ENCODE measurements at places on chromosomes 13 and 19. TPM values are rescaled to one million over a fixed set of nuclear protein-coding genes. Genes with fewer than 3 reads are reported as not detected.

GRCh38 chr19:13732337-13732736, 32.0 kb upstream of the MRI1 start:
- no peak overlapping the region for H3K27ac ChIP-seq
- DNase-seq: no peak
- H3K4me3 ChIP-seq: peak overlapping the region; percentile 72
- no peaks in the 10 kb centered on the region for H3K36me3 ChIP-seq
- H3K27me3 ChIP-seq: no peaks in the 10 kb centered on the region
- H3K4me1 ChIP-seq: peaks cover 18% of the 10 kb centered on the region

DNA sequence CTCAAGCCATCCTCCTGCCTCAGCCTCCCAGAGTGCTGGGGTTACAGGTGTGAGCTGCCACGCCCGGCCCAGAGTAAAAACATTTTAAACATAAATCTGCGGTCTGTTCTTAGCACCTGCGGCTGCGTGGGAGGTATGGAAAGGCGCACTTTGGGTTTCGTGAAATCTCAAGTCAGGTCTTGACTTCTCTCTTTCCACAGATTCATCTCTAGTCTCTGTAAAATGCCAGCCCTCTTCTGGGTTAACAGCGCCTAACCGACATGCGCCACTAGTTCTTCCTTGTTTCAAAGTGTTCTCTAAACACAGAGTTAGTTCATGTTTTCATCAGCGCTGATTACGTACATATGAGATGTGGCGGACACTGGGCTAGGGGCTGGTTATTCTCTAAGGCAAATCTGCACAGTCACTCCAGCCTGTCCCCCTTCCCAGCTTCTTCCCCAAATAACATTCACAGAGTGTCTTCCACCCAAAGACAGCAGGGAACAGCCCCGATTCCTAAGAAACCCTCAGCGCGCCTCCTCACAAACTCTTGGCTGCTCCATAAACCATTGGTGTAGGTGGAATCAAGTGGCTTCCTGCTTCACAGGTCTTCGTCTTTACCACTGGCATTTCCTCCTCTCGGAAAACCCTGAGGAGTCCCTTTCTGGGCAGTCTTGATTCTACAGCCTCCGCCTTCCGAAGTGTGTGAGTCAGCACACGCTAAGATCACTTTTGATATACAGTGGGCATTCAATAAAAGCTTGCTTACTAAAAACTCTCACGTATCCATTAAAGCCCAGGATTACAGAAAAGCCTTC, 1.4 kb downstream of the PARP4 start:
- peak overlapping the region; percentile 84 for H3K4me3 ChIP-seq
- H3K36me3 ChIP-seq: no peaks in the 10 kb centered on the region
- no peaks in the 10 kb centered on the region for H3K27me3 ChIP-seq
- peaks cover 10% of the 10 kb centered on the region for H3K4me1 ChIP-seq

GRCh38 chr13:49789968-49790367, 2.5 kb downstream of the KPNA3 start:
- DNase-seq: no peak
- H3K27ac ChIP-seq: no peak overlapping the region
- H3K27me3 ChIP-seq: no peaks in the 10 kb centered on the region
- no peak overlapping the region for H3K4me3 ChIP-seq

DNA sequence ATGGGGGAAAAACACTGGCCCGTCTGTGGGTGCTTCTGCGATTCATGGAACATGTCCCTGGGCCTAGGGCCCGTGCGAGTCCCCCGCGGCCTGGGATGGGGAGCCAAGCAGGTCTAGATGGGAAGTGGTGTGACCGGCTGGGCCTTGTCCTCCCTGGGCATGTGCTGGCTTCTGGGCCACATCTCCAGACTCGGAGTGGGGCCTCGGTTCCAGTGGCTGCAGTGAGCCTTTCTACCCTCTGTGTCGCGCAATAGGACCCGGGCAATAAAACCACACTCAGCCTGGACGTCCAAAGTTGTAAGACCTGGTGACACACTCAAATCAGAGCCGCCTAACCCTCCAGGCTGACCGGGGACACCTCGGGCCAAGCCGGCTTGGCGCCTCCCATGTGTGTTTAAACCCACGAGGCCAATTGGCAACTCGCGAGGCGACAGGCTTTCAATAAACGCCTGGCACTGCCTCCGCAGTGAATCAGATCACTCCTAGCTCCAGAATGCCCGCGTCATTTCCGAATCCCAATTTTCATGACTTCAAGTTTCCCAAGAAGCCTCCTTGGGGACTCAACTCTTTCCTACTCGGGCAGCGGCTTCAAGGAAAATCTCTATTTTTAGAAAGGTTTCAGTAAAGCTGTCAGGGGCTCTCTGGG, 57.3 kb downstream of the KLF2 start:
- H3K4me1 ChIP-seq: no peaks in the 10 kb centered on the region
- no peak for DNase-seq

GRCh38 chr13:50290186-50290585, 274.9 kb downstream of the KCNRG start:
- H3K27ac ChIP-seq: no peak overlapping the region
- H3K27me3 ChIP-seq: no peaks in the 10 kb centered on the region
- no peak for DNase-seq
- no peaks in the 10 kb centered on the region for H3K4me1 ChIP-seq

GRCh38 chr13:105827111-105827809, 708.2 kb downstream of the EFNB2 start:
- no peak for DNase-seq
- H3K4me3 ChIP-seq: no peak overlapping the region
- no peaks in the 10 kb centered on the region for H3K4me1 ChIP-seq

DNA sequence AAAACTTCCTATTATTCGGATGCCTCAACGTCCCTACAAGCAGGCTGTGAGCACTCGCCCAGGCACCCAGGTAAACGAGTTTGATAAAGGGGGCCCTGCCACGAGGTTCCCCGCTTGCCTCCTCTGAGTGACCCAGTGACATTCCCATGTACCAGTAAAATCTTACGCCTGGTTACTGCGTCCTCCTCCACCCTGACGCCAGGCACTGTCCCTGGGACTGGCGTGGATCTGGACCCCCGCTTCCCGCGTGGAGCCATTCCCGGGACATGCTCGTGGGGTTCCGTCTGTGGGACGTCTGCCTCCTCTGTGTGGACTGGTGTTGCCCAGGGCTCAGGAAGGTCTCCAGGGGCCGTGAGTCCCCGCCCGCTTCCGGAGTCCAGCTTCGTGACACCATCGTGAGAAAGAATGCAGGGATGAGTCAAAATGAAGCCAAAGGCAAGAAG, 407 bp upstream of the ZNF550 start:
- H3K4me3 ChIP-seq: peak overlapping the region; percentile 97
- peaks cover 8% of the 10 kb centered on the region for H3K4me1 ChIP-seq
- H3K27ac ChIP-seq: no peak overlapping the region
- peak; percentile 30 for DNase-seq

DNA sequence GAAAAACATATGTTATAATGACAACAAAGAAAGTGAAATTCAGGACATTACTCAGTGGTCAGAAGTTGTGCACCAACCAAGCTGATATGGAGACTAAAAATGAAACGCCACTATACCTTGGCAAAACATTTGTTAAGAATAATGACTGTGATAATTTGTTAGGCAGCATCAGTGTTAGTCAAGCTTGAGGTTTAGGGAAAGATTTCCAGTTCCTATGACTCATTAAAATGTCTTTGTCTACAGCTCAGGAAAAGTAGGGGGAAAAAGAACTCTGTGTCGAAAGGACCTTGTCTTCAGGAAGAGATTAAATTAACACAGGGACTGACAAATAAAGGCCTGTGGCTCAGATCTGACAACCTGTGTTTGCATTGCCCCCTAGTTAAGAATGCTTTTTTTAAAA, 764.1 kb upstream of the SLITRK6 start:
- peaks cover 3% of the 10 kb centered on the region for H3K36me3 ChIP-seq
- no peaks in the 10 kb centered on the region for H3K27me3 ChIP-seq
- no peaks in the 10 kb centered on the region for H3K4me1 ChIP-seq
- H3K27ac ChIP-seq: no peak overlapping the region
- no peak for DNase-seq
- no peak overlapping the region for H3K4me3 ChIP-seq

DNA sequence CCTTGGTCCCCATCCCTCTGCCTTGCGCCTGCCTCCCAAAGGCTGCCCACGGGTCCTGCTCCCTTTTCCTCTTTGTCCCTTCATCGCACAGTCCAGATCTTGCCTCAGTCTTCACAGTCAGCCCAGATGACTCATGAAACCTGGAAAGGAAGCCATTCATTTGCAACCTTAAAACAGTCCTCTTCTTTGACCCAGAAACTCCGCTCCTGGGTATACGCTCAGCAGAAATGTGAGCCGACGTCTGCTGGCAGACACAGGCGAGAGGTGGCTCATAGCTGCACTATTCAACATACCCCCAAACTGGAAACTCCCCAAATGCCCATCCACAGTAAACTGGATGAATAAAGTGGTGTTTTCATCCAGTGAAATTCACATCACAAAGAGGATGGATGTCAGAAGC, 13.6 kb upstream of the PEPD start:
- no peak for DNase-seq
- H3K4me3 ChIP-seq: no peak overlapping the region
- H3K36me3 ChIP-seq: no peaks in the 10 kb centered on the region
- H3K27me3 ChIP-seq: no peaks in the 10 kb centered on the region
- no peaks in the 10 kb centered on the region for H3K4me1 ChIP-seq

DNA sequence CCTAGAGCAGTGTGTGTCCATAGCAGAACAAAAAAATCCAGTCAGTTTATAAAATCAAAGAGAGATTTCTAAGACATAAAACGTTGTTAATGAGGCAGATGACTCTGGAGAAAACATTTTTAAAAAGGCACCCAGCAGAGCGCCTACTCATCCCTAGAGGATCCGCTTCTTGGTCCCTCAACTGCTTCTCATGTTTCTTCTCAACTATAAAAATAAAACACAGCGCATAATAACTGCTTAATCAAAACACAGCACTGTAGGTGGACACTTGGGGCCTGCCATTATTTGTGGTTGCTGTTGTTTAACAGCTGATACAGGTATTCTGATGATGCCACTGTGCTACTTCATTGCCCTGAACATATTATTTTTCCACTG, 347.9 kb downstream of the FGF9 start:
- no peaks in the 10 kb centered on the region for H3K36me3 ChIP-seq
- H3K4me3 ChIP-seq: no peak overlapping the region
- no peak for DNase-seq
- H3K4me1 ChIP-seq: no peaks in the 10 kb centered on the region

DNA sequence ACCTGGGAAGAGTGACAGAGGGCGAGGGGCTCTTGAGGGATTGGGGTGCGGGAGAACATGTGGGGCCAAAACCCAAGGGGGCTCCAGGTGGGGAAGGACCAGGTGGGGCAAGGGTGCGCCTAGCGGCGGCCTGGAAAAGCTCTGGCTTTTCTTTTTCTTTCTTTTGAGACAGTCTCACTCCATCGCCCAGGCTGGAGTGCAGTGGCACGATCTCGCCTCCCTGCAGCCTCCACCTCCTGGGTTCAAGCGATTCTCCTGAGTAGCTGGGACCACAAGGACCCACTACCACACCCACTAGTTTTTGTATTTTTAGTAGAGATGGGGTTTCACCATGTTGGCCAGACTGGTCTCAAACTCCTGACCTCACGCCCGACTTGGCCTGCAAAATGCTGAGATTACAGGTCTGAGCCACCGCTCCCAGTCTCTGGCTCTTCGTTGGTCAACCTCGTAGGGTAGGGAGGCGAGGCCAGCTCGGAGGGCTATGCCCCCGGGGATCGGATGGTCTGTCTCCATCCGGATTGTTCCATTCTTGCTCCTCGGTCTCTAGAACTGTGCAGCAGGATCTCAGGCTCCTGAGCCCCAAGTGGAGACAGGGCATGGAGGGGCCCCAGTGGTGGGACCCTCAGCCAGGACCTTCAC, 3.7 kb downstream of the GADD45B start:
- DNase-seq: no peak
- no peak overlapping the region for H3K27ac ChIP-seq
- H3K36me3 ChIP-seq: peaks cover 5% of the 10 kb centered on the region
- H3K4me1 ChIP-seq: 0 out of 2 replicates have a peak, but pooled peaks cover 6% of the 10 kb centered on the region

- peak overlapping the region; percentile 86 for H3K4me3 ChIP-seq
- peak overlapping the region; percentile 97 for H3K27ac ChIP-seq
- H3K4me1 ChIP-seq: peaks cover 14% of the 10 kb centered on the region
- peak; percentile 74 for DNase-seq
- H3K27me3 ChIP-seq: no peaks in the 10 kb centered on the region
These were observed 792 bp upstream of the LENG8 start for GRCh38 chr19:54448040-54448773.

DNA sequence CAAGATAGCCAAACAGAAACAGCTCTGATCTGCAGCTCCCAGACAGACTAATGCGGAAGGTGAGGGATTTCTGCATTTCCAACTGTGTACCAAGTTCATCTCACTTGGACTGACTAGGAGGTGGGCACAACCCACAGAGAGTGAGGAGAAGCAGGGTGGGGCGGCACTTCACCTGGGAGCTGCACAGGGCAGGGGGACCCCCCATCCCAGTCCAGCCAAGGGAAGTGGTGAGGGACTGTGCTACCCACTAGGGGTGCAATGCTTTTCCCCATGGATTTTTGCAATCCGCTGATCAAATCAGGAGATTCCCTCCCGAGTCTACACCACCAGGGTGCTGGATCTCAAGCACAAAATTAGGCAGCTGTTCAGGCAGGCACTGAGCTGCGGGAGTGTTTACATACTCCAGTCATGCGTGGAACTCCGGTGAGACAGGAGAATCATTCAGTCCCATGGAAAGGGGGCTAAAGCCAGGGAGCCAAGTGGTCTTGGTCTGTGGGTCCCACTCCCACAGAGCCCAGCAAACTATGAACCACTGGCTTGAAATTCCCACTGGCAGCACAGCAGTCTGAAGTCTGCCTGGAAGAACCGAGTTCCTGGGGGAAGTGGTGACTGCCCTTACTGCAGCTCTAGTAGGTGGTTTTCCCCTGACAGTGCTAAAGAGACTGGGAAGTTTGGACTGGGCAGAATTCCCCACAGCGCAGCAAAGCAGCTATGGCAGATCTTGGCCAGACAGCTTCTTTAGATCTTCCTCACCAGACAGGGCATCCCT, 85.1 kb upstream of the UFM1 start:
- no peak for DNase-seq
- H3K27me3 ChIP-seq: no peaks in the 10 kb centered on the region
- H3K4me3 ChIP-seq: no peak overlapping the region
- H3K4me1 ChIP-seq: peaks cover 5% of the 10 kb centered on the region

DNA sequence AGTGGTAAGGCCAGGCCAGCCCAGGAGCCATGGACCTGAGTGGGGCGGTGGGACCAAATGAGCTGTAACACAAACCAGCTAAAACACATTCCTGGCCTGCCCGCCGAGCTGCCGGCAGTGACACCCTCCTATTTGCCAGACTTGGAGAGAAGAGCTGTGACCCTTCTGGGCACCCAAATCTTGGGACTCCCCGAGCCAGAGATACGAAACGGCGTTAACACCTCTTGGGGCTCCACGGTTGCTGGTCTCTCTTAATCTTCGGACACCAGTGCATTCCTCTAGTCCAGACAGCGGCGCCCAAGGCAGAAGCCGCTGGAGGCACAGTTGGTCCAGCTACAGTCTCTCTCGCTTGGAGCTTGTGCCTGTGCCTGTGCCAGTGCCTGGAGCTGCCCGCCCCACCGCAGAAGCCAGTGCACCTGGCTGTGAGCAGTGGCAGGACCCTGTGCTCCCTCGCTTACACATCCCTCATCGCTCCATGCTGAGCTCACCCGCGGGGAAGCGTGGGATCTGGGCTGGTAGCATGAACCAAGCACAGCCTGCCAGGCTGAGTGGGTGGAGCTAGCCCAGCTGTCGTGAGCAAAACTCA, 147.2 kb upstream of the KLHL1 start:
- no peak overlapping the region for H3K27ac ChIP-seq
- DNase-seq: no peak
- no peak overlapping the region for H3K4me3 ChIP-seq
- H3K36me3 ChIP-seq: no peaks in the 10 kb centered on the region
- no peaks in the 10 kb centered on the region for H3K27me3 ChIP-seq
- no peaks in the 10 kb centered on the region for H3K4me1 ChIP-seq

GRCh38 chr13:102707467-102707866, 12.6 kb upstream of the METTL21C start:
- peaks cover 13% of the 10 kb centered on the region for H3K4me1 ChIP-seq
- H3K27me3 ChIP-seq: no peaks in the 10 kb centered on the region
- peak; percentile 53 for DNase-seq

The SULT2B1 gene
- polyA plus RNA-seq: 0.86 TPM

The PSG2 gene
- polyA plus RNA-seq: 0.31 TPM

The ACP7 gene
- 0.24 TPM for polyA plus RNA-seq

The PCDH9 gene
- 1.9 TPM for polyA plus RNA-seq
